ENCODE measurements at places on chromosomes 5 and 9.

GRCh38 chr5:14436801-14437542 lies 144.6 kb upstream of the OTULINL start:
- no peak for DNase-seq

- DNase-seq = no peak
These were observed 26.9 kb downstream of the SRD5A1 start for GRCh38 chr5:6659941-6660684.

- no peak for DNase-seq
These were observed 10.8 kb downstream of the SLC9A3 start for GRCh38 chr5:513216-514100.

GRCh38 chr9:6564360-6564759 lies 81.2 kb downstream of the GLDC start:
- DNase-seq = no peak

DNA sequence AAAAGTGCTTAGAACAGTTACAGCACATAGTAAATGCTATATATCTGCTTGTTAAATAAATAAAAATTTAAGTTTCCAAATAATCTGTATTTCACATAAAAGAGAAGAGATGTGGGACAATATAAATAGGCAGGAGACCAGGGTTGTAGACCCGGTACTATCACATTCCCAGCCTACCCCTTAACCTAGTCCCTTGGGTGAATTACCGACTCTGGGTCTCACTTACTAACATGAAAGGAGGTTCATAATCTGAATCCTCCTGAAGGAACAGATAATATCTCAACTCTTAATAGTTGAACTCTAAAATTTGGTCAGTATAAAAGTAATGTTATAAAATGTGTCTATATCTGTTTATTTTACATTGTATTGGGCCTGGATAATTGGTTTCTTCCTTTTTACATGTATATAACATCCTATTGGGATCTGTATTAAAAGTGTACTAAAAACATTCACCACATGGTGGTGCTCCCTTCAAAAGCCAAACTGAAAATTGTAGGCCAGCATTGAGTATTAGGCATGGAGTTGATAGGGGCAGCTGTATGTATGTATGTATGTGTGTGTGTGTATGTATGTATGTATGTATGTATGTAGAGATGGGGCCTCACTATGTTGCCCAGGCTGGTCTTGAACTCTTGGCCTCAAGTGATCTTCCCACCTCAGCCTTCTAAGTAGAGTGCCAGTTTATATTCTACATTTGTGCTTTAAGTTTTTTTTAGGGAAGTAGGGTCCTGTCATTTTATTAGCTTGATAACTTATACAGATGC lies 64.2 kb upstream of the ABL1 start:
- DNase-seq = no peak

DNA sequence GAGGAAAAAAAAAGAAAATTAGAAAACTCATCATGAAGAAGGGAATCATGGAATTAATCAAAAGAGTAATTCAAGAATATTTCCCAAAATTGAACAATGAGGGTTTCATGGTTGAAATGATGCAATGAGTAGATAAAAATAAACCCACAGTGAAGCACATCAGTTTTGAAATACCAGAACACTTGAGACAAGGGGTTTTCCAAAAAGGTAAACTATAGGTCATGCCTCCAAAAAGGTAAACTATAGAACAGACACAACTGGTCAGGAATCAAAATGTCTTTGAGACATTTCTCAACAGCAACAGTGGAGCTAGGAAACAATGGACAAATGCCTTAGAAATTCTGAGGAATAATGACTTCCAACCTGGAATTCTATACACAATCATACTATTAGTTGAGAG lies 60.2 kb upstream of the PCSK5 start:
- no peak for DNase-seq

DNA sequence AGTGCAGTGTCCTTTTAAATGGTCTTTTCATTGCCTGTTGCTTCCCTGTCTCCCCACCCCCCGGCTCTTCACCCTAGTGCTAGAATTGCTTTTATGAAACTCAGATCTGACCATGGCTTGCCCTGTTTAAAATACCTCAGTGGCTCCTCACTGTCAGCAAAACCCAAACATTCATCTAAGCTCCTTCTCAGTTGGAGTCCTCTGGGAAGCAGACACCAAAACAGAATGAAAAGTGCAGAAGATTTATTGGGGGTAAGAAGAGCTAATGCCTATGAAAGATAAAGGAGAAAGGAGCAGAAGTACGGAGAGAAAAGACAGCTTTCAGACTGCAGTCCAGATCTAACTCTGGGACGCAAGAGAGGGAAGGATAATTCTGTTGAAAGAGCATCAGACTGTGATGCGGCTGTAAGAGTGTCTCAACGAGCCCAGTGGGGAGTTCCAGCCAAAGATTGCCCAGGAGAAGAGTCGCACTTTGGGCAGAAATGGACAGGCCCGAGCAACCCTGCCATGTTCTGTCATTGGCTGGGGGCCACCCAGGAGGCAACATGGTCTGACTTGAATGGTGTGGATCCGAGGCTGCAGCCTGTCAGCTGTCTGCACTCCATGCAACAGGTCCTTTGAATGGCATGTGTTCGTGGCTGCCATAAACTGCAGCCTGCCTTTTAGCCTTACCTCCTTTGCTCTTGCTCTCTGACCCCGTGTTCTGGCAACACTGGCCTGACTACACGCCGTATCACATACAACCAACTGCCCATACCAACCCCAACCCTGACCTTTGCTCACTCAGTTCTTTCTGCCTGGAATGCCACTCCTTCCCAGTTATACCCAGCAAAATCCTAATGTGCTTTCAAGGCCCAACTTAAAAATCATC lies 55.9 kb downstream of the IRF1 start:
- DNase-seq = no peak

- no peak for DNase-seq
These were observed 45.5 kb downstream of the EXOSC2 start for GRCh38 chr9:130739081-130739480.

- DNase-seq = no peak
These were observed 30.0 kb downstream of the BTF3 start for GRCh38 chr5:73528248-73528647.

- no peak for DNase-seq
These were observed 136.5 kb downstream of the SV2C start for GRCh38 chr5:76219636-76220035.

DNA sequence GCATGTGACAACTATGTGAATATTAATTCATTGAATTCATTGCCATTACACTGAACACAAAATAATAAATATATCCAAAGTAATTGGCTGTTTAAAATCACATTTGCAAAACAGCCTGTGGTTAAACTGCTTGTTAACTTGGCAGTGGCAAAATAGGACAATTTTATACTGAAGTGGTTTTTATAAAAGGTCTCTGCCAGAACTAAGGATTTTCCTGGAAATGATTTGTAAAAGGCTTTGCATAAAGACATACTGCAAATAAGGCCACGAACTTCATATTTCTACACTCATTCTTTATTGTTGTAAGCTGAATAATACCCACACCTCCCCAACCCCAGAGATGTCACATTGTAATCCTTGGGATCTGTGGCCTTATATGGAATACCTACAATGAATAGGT lies 370.3 kb upstream of the RGMB start:
- DNase-seq = no peak

- DNase-seq = no peak
These were observed 75.7 kb downstream of the ZSWIM6 start for GRCh38 chr5:61407706-61408270.

DNA sequence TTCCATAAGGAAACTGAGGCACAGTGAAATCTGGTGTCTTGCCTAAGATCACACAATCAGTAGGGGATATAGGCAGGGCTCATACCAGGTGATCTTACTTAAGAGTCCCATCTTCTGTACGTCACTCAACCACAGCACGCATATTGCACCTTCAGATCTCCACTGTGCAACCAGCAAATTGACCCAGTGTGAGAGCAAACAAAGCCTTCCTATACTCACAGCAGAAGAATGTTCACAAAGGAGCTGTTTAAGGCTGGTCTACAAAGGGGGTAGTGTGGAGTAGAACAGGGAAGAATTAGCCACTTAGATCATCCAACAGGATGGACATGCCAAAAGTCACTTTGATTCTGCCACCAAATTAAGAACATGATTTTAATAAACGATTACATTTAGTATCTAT lies 305.9 kb downstream of the SLIT3 start:
- DNase-seq = no peak

- DNase-seq = no peak
These were observed 40.9 kb downstream of the CETN3 start for GRCh38 chr5:90368454-90369246.

DNA sequence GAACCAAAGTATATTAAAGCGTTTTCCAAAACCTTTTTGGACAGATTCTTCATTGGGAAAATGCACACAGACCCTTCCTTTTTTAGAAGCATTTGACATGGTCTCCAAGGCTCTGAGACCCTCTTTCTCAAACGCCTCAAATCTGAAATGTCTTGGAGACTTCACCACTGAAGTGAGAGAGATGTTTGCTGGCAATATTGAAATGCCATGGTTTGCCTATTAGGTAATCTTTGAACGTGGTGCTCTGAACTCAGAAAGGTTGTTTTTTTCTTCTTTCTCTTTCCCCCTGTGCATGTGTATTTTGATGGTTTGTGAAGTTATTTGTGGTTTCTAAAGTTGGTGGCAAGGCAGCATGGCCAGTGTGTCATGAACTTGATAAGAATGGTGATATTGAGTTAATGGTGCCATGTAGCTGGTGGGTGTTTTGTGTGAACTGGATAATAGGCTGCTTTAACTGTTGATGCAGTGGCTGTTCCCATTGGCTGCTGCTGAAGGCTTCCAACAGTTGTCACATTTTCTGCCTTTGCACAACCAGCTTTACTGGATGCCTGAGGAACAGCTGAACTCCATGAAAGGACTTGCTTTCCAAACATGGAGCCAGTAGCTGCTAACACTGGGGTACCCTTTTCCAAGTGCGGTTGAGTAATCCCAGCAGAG lies 1.7 kb downstream of the PALM2AKAP2 start:
- DNase-seq = no peak

GRCh38 chr5:161406880-161407279 lies 139.6 kb downstream of the GABRB2 start:
- no peak for DNase-seq
